ENCODE measurements at places on chromosomes 13 and 19.

GRCh38 chr19:4452230-4452990, 5.2 kb downstream of the UBXN6 start:
- no peak for DNase-seq

- DNase-seq: peak; percentile 98
Measured at GRCh38 chr13:113935001-113935844, 38.7 kb downstream of the C13orf46 start.

- DNase-seq: no peak
Measured at GRCh38 chr13:52179925-52180324, 20.5 kb upstream of the NEK3 start.

DNA sequence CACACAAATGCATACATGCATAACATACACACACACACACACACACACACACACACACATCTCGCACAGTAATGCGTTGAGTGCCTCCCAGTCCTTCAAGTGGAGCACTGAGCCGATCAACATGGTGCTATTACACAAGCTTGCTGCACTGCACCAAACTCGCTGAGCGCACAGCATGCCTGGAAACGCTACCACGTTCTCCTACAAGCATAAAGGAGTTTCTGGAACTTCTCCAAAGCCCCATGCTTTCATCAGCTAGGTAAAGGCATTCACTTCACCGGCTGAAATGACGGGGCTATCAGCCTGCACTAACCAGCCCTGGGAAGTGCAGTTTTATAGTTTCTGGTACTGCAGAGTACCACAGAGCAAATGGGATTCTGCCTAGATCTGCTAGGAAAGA, 92.7 kb downstream of the FGF14 start:
- peak; percentile 14 for DNase-seq

DNA sequence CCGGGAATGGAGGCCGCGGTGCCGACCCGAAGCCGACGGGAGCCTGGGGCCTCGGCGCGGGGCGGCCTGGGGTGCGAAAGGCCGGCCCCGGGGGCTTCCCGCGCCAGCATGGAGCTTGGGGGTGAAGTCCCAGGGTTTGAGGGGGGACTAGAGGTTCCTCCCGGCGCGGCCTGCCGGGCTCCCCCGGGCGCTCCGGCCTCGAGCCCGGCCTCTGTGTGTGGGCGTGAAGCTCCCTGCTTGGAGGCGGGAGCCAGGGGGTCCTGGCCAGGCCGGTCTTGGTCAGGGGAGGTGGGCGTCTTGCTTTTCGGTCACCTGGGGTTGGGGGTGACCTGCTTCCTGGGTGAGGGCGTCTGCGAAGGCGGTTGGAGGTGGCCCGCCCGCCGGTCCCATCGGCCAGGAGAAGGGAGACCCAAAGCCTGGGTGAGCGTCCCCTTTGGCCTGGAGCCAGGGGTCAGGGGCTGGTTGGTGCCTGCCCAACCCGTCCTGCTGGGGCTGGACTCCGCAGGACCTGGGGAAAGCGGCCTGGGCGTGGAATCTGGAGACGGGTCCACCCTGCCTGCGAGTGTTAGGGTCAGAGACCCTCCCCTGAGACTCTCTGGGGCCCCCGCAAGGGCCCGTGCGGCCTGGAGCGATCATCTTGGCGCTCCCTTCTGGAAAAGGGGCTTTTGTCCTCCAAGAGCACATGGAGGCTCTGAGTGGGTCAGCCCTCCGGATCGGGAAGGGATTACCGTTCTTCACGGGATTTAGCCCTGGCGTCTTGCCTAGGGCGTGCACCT, 535 bp downstream of the BSG start:
- DNase-seq: peak; percentile 59
